ENCODE measurements at places on chromosomes 2 and 18. TPM values are rescaled to one million over a fixed set of nuclear protein-coding genes. Genes with fewer than 3 reads are reported as not detected.

DNA sequence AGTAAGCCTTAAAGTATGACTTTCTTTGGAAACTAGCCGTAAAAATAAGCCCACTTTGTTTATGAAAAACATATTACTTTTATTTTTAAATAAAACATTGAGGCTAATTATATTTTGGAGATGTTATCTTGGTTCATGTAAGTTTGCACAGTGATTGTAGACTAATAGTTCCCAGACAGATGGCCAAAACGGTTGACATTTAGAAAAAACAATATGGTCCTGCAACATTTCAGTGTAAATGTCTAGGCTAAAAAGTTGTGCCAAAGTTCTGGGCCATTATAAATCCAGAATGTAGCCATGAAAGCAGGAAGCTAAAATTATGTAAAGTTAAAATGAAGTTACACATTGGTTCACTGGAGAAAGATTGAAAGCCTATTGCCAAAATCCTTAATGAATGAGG is 43.6 kb downstream of the SLC5A7 start:
- DNase-seq: no peak
- no peak overlapping the region for H3K4me3 ChIP-seq
- H3K27ac ChIP-seq: no peak overlapping the region
- no peaks in the 10 kb centered on the region for H3K36me3 ChIP-seq
- no peaks in the 10 kb centered on the region for H3K4me1 ChIP-seq

GRCh38 chr2:232609607-232610006 is 23.8 kb upstream of the EFHD1 start:
- no peak overlapping the region for H3K27ac ChIP-seq
- DNase-seq: no peak
- H3K4me1 ChIP-seq: no peaks in the 10 kb centered on the region
- no peak overlapping the region for H3K4me3 ChIP-seq
- H3K27me3 ChIP-seq: no peaks in the 10 kb centered on the region

- no peaks in the 10 kb centered on the region for H3K36me3 ChIP-seq
- H3K4me1 ChIP-seq: peaks cover 5% of the 10 kb centered on the region
- no peak overlapping the region for H3K27ac ChIP-seq
- no peaks in the 10 kb centered on the region for H3K27me3 ChIP-seq
Observed at GRCh38 chr2:96916646-96917543, 47.0 kb upstream of the SEMA4C start.

- no peaks in the 10 kb centered on the region for H3K36me3 ChIP-seq
- no peak for DNase-seq
- peaks cover 4% of the 10 kb centered on the region for H3K4me1 ChIP-seq
- H3K27ac ChIP-seq: no peak overlapping the region
Observed at GRCh38 chr2:8649718-8650117, 32.1 kb upstream of the ID2 start.

- H3K4me3 ChIP-seq: no peak overlapping the region
- H3K36me3 ChIP-seq: no peaks in the 10 kb centered on the region
- DNase-seq: no peak
- H3K27ac ChIP-seq: no peak overlapping the region
- no peaks in the 10 kb centered on the region for H3K4me1 ChIP-seq
- H3K27me3 ChIP-seq: no peaks in the 10 kb centered on the region
Observed at GRCh38 chr2:216195565-216196029, 86.4 kb downstream of the XRCC5 start.

DNA sequence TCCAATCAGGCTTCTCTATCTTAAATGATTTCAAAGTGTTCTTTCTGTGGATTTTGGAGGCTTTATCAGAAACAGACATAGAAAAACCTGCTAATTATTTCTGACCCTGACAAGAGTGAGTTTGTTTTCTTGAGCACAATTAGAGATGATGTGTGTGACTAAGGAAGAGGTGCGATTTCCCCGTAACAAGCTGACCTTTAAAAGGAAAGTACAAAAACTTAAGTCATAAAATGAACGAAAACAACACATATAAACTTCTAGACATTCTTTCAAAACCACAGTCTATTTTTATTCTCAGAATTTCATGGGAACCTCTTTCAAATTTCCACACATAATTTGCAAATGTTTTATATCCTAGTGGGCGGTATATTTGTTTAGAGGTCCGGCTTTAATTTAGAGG is 604.8 kb downstream of the CPS1 start:
- no peak overlapping the region for H3K4me3 ChIP-seq
- no peak overlapping the region for H3K27ac ChIP-seq
- H3K4me1 ChIP-seq: no peaks in the 10 kb centered on the region
- no peaks in the 10 kb centered on the region for H3K27me3 ChIP-seq
- no peak for DNase-seq
- H3K36me3 ChIP-seq: no peaks in the 10 kb centered on the region

- no peak overlapping the region for H3K27ac ChIP-seq
- no peak overlapping the region for H3K4me3 ChIP-seq
- H3K27me3 ChIP-seq: no peaks in the 10 kb centered on the region
- DNase-seq: no peak
- H3K4me1 ChIP-seq: no peaks in the 10 kb centered on the region
- no peaks in the 10 kb centered on the region for H3K36me3 ChIP-seq
Observed at GRCh38 chr2:178782236-178782635, 25.0 kb downstream of the TTN start.

Gene ACP1
- total RNA-seq: 105 TPM

GRCh38 chr18:35408843-35409261 is 31.7 kb upstream of the ZNF396 start:
- no peak overlapping the region for H3K4me3 ChIP-seq
- no peak for DNase-seq
- no peak overlapping the region for H3K27ac ChIP-seq
- no peaks in the 10 kb centered on the region for H3K27me3 ChIP-seq

Gene SPP2
- total RNA-seq: not detected
